ENCODE measurements at places on chromosomes 2 and 18.

- DNase-seq: no peak
These were observed 77.3 kb downstream of the TTC21B start for GRCh38 chr2:165876269-165876668.

- no peak for DNase-seq
These were observed 11.1 kb downstream of the HADHB start for GRCh38 chr2:26255759-26256384.

DNA sequence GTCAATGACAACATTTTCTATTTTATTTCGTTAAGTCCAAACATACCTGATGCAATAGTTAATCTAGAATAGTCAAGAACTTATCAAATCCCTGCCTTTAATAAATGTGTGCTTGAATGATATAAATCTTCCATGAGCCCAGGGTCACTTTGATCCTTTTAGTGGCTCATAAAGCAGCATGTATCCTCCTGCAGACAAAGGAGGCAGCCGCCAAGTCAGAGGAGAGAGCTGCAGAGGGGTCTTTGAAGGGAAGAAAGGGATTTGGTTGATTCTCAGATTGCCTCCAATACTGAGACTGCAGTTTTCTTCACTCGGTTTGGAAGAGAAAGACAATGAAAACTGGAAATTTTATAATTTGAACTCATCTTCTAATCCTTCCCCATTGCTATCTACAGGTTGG lies 378.4 kb upstream of the PIK3C3 start:
- DNase-seq: no peak

- no peak for DNase-seq
These were observed 175.8 kb downstream of the IRS1 start for GRCh38 chr2:226623587-226624368.

DNA sequence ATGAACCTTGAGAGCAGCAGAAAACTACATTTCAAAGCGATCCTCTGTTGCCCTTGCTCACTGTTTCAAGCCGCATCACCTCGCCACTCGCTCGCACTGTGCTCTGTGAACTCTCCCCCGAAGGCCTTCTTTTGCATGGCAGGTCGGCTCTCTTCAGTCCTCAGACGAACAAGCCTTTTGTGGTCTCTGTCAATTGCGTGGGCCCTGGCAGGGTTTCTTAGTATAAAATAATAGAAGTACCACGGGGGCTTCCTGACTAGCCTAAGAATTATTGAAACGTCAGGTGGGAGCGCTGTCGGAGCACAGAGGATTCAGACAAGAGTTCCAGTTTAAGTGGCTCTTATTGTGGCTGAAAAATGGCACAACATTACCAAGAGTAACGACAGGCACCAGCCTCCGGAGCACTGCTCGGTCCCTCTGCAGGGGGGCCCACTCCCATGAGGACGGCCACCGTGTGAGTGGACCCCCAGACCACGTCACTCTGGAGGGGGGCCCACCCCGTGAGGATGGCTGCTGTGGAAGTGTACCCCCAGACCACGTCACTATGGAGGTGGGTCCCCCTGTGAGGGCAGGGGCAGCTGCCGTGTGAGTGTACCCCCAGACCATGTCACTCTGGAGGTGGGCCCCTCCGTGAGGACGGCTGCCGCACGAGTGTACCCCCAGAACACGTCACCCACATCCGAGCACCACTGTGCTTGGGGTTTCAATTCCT lies 237.7 kb downstream of the HDAC4 start:
- DNase-seq: no peak

GRCh38 chr18:76493213-76494161 lies 1.6 kb downstream of the ZNF516 start:
- DNase-seq: no peak

- DNase-seq: no peak
These were observed 16.7 kb upstream of the TXNDC2 start for GRCh38 chr18:9868857-9869714.

GRCh38 chr2:116023026-116023425 lies 1580.6 kb downstream of the DPP10 start:
- DNase-seq: no peak

- no peak for DNase-seq
These were observed 271.9 kb downstream of the CCDC85A start for GRCh38 chr2:56455642-56456041.

DNA sequence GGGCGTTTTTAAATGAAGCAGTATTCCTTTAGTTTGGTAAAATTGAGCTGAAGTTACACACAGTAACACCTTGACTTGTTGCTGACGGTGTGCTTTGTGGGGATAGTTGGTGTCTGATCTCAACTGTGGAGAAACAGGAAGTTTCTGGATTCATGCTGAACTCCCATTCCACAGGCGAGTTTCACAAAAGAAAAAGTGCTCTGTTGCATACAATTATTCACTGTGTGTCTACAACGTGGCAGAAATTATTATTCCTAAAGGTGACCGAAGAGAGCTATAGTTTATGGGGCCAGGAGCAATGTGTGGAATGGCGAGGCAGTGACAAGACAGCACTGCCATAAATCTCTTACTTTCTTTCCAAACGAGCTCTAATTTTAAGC lies 463 bp upstream of the CABYR start:
- no peak for DNase-seq

- no peak for DNase-seq
These were observed 153.5 kb downstream of the PRPF40A start for GRCh38 chr2:152563764-152564163.

DNA sequence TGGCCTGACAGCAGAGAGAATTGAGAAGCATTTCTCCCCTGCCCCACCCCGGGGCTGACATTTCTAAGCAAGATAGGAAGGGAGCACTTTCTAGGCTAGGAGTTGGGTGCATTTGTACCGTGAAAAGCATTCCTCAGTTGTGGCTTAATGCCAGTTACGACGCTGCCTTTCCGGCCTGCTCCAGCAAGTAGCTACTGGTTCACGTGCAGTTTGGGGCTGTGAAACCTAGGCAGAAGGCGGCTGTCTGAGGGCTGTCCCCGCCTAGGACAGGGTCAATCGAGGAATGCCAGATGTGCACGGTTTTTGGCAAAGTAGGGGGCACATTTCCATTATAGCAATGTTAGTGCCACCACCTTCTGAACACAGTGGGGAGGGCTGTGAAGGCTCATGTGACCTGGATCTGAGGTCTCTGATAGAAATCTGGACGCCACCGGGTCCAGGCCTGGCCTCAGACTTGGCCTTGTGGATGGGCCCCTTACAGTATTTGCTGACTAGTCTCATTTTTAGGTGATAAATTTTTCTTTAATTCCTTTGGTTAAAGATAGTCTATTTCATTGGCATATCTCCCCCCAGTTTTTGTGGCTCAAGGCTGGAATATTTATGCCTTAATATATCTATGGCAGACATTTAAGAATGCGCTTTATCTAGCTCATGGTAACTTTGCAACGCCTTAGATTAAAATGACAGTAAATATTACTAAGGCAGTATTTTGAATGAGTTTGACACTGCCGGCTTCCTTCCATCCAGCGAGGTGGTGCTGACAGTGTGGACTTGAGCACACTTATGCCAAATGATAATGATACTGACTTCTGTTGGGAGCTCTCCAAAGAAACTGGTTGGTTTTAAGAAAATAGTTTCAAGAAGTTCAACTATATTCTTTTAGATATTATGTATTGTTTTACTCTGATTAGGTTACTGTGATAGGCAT lies 78.7 kb downstream of the LPIN1 start:
- no peak for DNase-seq

- no peak for DNase-seq
These were observed 46.7 kb downstream of the NBEAL1 start for GRCh38 chr2:203061346-203061745.

GRCh38 chr2:78992451-78992806 lies 33.1 kb upstream of the REG3G start:
- DNase-seq: no peak

DNA sequence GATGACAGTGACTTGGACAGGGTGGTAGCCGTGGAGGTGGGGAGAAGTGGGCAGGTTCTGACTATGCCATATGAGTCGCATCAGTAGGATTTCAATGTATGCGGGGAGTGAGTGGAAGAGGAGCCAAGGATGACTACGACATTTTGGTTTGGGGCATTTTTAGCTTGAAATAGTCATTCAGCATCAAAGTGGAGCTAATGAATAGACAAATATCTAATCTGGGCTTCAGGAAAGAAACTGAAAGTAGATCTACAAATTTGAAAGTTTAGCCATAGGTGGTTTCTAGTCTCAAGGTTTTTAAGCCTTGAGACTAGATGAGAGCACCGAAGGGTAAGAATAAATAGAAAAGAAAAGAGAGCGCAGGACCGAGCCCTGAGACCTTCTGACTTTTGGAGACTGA lies 58.3 kb downstream of the FEZ2 start:
- DNase-seq: no peak

DNA sequence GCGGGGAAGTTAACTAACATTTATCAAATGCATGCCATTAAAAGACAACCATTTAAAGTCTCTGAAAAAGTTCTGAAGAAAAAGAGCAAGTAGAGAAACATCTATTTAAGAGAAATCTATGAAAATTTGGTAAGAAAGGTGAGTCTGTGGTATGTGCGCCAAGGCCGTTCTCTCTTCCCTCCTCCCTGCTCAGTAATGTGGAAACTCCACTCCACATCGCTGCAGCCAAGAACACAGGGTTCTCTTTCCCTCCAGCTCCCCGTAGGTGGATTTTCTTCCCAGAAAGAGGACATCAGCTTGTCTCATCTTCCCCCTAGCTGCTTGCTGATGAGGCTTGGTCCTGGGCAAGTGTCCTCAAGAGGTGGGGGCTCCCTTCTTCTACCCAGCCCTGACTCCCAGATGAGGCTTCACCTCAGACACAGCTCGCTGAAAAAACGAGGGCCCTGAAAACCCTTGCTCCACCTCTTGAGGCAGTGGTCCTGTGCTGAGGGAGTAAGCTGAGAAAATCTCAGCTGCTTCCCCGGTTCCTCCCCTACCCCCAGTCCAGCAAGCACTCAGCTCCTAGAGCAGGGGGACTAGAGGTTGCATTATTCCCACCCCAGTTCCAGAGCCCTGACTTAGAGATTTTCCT lies 45.8 kb upstream of the PTPRM start:
- DNase-seq: no peak

DNA sequence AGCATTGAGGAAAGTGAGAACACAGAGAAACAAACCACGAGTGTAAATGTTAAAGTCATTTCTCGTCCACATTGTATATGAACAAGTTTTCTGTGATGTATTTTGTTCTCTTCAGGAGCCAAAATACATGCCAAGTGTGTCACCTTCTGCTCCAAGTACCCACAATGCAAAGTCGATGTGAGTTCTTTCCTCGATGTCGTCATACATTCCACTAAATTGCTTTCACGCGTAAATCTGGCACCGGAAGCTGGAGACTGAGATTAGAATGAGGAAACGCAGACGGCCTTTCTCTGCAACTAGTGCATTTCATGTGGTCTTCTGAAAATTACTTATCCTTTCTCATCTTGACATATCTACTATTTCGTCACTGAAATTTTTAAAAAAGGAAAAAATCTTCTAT lies 118.5 kb upstream of the SALL3 start:
- no peak for DNase-seq

DNA sequence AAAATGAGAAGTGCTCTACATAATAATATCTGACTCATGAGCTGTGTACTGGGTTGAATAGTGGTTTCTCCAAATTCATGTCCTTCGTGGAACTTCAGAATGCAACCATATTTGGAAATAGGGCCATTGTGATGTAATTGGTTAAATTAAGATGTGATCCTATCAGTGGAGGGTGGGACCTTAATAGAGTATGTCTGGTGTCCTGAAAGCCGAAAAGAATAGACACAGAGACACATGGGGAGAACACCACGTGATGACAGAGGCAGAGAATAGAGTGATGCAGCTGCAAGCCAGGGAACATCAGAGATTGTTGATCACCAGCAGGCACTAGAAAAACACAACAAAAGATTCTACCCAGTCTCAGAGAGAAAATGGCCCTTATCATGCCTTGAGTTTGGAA lies 310.1 kb downstream of the EXOC6B start:
- no peak for DNase-seq

- no peak for DNase-seq
These were observed 77.4 kb downstream of the MERTK start for GRCh38 chr2:111975819-111976218.

GRCh38 chr2:12299431-12299830 lies 417.3 kb upstream of the TRIB2 start:
- no peak for DNase-seq

DNA sequence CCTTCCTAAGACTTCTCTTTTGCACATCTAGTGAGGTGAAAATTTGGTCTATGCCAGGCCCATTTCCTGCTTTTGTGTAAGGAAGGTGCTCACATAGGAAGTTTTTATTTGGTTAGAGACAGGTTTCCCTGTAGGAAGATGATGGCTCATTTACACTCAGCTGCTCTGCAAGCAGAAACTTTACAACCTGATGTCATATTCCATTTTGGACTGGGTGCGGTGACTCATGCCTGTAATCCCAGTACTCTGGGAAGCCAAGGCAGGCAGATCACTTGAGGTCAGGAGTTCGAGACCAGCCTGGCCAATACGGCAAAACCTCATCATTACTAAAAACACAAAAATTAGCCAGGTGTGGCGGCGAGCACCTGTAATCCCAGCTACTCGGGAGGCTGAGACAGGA lies 35.8 kb downstream of the CASP10 start:
- no peak for DNase-seq

GRCh38 chr2:134319596-134320254 lies 65.9 kb downstream of the MGAT5 start:
- no peak for DNase-seq

GRCh38 chr2:176457481-176457880 lies 188.2 kb downstream of the MTX2 start:
- no peak for DNase-seq

- no peak for DNase-seq
These were observed 87.1 kb upstream of the MCFD2 start for GRCh38 chr2:47002480-47003381.

GRCh38 chr2:194854941-194855340 lies 802.1 kb upstream of the SLC39A10 start:
- no peak for DNase-seq

- no peak for DNase-seq
These were observed 791.3 kb upstream of the CHAC2 start for GRCh38 chr2:52976143-52976949.

- DNase-seq: no peak
These were observed 85.5 kb downstream of the SOWAHC start for GRCh38 chr2:109699646-109700045.

GRCh38 chr2:68466778-68467076 lies 367 bp downstream of the FBXO48 start:
- DNase-seq: no peak

DNA sequence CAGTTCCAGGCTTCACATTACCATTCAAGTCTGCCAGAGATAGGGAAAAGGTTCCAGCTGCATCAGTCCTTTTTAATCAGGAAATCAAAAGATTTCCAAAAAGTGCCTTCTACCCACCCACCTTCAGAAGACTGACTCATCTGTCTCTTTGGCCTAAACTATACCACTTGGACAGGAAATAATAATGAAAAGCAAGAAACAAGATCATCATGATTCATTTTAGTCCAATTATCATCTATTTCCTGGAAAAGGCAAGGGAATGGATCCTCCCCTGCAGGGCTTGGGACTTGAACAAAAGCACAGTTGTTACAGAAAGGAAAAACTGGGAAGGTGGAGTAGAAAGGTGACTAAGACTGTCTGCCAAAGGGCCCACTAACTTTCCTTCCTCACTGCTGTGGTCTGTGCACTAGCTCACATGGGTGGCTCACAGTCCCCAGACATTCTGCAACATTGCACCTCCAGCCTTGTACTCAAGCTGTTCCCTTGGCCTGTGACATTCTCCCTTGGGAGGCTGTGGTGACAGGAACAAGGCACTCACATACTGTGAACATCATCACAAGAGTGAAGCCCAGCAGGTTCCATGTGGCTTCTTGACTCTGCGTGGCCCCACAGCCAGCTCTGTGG lies 75.3 kb downstream of the VSNL1 start:
- DNase-seq: no peak

- DNase-seq: no peak
These were observed 149.5 kb downstream of the INO80D start for GRCh38 chr2:205936446-205936845.

GRCh38 chr18:79847606-79848293 lies 50.0 kb downstream of the KCNG2 start:
- DNase-seq: no peak

- DNase-seq: no peak
These were observed 138.4 kb upstream of the ARL4C start for GRCh38 chr2:234635284-234635683.
